ENCODE measurements at places on chromosomes 4 and X.

GRCh38 chrX:40853816-40854123, 118.4 kb upstream of the MED14 start:
- no peak for DNase-seq

DNA sequence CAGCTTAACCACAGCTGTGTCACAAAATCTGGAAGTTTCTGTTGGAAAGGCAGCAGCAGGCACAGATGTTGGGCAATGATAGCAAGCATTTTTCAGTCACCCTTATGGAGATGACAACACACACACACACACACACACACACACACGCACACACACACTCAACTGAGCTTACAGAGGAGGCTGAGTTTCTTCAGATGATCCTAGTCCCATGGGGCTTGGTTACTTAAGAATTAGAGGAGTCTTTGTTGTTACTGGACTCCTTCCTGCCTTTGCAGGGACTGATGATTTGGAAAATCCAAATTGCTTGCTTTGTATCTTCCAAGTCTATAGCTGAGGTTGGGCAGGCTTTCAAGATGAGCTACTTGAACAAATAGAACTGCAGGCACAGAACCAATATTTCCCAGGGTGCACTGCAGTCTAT, 740.1 kb upstream of the PITX2 start:
- no peak for DNase-seq

GRCh38 chr4:77025643-77026321, 50.0 kb downstream of the CCNI start:
- no peak for DNase-seq

DNA sequence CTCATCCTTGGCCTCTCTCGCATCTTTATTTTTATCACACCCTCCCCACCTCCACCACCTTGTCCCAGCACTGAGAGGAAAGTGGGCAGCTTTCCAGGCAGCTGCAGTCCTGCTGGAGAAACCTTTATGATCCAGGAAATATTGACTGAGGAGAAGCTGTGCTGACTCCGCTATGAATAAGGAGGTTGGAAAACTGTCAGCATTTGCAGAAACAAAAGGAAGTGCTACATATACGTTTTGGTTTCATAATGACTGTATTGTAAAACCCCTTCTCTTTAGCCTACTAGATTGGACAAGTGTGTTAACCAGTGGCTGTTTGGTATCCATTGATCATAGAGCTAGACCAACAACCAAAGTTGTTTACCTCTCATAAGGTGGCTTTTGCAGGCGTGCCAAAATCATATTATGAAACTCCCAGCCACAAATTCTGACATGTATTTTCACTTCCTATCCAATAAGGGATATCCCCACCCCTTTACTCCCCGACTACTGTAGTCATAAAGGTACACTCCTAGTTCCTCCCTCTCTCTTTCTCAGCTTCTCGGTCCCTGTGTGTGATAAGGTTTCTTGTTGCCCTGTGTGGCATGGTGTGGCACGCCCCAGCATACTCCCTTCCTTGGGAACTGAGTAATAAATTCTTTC, 88.4 kb downstream of the GPR143 start:
- DNase-seq = peak; percentile 71

DNA sequence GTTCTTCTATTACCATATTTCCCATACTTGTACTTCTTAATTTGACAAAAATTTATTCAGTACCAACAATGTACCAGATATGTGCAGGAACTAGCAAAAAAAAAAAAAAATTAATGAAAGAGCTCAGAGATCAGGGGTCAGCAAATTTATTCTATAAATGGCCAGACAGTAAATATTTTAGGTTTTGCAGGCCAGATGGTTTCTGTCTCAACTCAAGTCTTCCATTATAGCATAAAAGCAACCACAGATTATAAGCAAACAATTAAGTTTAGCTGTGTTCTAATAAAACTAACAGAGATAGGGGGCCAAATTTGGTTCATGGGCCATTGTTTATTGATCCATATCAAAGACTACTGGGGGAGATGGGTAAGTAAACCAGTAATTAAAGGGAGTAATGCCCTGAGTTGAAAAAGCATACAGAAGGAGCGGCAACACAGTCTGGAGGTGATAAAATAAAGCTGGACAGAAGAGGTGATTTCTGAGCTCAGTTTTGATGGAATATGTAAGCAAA, 19.3 kb downstream of the NEK1 start:
- DNase-seq = no peak

- no peak for DNase-seq
These were observed 305.5 kb downstream of the FAT4 start for GRCh38 chr4:125620066-125620860.

DNA sequence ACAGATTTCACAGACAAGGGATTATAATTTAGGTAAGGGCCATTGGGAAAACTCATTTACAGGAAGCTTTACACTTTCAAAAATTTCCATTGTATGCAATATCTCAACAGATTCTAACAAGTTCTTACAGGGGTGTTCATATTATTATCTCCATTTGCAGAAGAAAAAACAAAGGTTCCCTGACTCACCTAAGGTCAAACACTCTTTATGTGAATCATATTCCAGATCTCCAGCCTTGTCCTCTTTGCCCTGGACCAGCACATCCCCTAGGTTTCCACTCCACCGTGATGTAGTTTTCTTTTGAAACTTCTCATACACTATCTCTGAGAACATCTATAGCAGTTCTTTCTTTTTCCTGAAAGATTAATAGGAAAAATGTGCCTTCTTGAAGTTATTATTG, 96.4 kb upstream of the HS3ST1 start:
- DNase-seq = no peak

DNA sequence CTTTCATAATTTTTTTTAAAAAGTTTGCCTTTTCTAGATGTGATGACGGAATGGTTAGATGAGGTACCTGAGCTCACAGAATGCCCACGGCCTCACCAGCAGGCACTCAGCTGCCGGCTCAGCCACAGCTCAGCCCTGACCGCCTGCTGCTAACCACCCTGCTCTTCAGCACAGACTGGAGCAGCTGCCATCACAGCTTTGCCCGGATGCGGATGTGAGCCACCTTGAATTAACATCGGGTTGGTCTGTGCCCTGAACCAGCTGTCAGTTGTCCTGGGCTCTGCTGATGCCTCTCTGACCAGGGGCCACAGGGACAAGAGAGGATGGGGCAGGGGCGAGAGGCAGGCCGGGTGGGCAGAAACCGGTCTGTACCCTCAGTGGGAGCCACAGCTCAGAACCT, 93.3 kb downstream of the HMX1 start:
- DNase-seq = no peak

DNA sequence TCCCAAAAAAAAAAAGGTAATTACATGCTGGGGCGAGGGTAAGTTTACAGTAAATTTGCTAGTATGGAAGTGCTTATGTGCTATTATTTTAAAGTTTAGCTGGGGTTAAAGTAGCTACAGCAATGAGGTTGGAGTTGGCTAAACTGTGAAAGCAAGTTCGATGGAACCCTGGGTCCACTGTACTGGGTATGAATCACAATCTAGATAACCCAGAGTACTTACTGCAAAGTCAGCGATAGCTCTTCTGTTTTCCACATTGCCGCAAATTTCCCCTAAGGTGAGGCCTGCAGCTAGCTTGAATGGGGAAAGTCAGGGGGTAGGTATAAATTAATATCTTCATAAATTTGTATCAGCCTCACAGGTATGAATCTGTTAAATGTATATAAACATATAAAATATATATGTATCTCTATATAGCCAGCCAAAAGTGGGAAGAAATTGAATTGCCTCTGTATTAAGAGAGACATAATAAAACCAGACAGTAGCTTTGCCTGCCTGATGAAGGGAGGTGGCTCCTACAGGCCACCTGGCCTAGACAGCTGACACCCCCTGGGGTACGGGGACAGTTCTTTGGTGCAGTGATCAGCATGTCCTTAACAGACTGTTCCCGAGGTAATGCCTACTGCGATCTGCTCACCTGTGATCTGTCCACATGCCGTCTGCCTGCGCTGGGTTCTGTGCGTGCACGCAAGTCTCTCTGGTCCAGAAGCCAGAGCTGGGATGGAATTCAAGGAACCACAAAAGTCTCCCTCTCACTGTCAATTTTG, 30.6 kb downstream of the CLRN2 start:
- no peak for DNase-seq

GRCh38 chr4:1383728-1384591, 22.3 kb downstream of the NKX1-1 start:
- no peak for DNase-seq

DNA sequence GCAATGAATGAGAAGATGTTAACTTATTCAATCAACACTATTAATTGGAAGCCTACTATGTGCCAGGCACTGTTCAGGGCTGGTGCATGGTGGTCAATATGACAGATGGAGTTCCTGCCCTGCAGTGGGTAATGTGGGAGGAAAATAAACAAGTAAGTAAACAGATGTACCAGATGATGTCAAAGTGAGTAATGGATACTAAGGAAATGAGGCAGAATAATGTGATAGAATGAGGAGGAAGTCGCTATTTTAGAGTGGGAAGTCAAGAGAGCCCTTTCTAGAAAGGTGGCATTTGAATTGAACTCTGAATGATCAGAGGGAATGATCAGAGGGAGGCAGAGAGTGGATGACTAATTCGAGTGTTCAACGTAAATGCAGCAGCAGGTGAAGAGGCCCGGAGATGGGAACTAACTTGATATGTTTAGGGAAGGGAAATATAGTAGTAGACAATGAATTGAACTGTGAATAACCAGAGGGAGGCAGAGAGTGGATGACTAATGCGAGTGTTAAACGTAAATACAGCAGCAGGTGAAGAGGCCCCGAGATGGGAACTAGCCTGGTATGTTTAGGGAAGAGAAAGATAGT, 48.3 kb downstream of the HMGB3 start:
- DNase-seq = no peak

- DNase-seq = no peak
These were observed 139.3 kb downstream of the AFF1 start for GRCh38 chr4:87074121-87074488.

GRCh38 chr4:84895283-84895682, 71.2 kb downstream of the WDFY3 start:
- no peak for DNase-seq

DNA sequence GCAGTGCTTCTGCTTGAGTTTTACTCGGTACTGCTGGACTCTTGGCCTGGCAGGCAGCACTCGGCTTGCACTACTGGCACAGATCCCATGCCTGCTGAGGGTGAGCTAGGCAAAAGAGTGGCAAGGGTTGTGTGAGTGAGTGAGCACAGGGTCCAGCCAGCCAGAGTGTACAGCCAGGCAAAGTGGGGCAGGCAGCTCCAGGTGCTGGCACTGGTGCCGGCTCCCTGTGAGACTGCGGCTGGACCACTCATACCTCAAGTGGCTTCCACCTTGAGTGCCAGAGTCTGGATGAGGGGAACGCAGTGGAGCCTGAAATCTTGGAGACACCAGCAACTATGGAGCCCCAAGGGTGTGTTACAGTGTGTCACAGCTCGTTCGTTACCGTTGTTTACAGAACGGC, 1451.9 kb upstream of the AGA start:
- DNase-seq = no peak

DNA sequence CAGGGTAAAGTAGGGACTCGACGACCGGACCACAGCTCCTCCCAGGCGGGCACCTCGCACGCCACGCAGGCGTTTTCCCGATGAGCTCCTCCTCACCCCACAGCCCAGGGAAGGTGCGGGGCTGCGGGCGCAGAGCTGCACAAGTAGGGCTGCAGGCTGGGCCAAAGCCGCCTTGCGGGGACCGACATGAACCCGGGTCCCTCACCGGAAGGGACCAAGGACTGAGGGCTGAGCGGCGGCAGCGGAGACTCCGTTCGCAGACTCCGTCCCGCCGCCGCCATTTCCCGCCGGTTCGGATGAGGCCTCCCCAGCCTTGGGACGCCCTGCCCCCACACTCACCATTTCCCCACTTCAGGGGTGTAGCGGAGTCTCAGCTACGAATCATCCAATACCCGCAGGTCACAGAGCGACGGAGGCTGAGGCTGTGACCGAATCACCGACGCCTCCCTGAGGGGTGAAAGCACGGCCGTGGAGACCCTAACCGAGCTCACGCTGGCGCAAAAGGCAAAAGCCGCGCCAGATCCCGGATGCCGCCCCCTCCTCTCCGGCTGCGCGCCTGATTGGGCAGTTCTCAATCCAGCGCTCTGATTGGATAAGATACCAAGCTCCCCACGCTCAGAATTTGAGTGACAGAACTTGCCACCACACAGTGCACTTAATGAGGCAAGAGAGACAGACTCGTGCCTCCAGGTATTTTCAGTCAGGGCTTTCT, at the start of gene ZNF732:
Gene ZNF732, minus strand, starts transcription at position 506 of the 712 bp plus-strand sequence. Its CDS starts 164 bp downstream, at position 342.
- DNase-seq = no peak

DNA sequence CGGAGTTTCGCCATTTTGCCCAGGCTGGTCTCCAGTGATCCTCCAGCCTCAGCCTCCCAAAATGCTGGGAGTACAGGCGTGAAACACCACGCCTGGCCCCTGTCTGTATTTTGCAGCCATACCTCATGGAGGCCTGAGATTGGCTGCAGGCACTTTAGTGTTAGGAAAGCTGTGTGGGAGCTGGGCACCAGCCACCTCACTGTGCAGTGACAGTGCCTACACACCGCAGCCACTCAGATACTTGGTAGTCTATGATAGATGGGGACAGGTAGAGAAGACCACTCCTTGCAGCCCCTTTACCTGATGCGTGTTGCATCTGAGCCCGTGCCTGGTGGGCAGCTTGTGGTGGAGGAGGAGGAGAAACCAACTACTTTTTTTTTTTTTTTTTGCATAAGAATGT, 16.3 kb downstream of the SMS start:
- no peak for DNase-seq

DNA sequence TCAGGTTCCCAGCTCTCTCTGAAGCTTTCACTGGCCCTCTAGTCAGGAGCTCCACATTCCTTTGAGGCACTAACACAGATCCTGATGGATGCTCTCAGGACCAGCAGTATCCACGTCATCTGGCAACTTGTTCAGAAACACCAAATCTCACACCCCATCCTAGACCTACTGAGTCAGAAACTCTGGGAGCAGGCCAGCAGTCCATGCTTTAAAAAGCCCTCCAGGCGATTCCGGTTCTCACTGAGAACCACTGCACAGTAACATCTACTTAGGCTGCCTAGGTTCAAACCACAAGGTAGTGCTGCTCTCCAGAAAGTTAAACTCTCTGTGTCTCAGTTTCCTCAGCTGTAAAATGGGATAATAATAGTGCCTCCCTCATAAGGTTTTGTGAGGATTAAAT, 55.3 kb downstream of the CCDC158 start:
- DNase-seq = no peak

DNA sequence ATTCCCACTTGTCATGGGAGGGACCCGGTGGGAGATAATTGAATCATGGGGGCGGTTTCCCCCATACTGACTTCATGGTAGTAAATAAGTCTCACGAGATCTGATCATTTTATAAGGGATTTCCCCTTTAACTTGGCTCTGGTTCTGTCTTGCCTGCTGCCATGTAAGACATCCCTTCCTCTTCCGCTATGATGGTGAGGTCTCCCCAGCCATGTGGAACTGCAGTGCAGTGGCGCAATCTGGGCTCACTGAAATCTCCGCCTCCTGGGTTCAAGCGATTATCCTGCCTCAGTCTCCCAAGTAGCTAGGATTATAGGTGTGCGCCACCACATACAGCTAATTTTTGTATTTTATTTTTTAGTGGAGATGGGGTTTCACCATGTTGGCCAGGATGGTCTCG, 2.9 kb downstream of the HPGDS start:
- no peak for DNase-seq

Data from left colon (tissue), 2 donors.